ENCODE measurements at places on chromosomes 7 and 10.
A peak's percentile ranks its signal among the peaks of the same experiment; 100 is the strongest.

- no peak for DNase-seq
These were observed 6.9 kb downstream of the LRMDA start for GRCh38 chr10:75438275-75438674.

GRCh38 chr10:69789164-69789576, 12.5 kb upstream of the COL13A1 start:
- no peak for DNase-seq

- DNase-seq, result no peak
These were observed 11.9 kb downstream of the CPXM2 start for GRCh38 chr10:123879606-123880257.

GRCh38 chr7:29449569-29450260, 113.9 kb upstream of the PRR15 start:
- DNase-seq, result no peak

- DNase-seq, result no peak
These were observed 31.9 kb downstream of the NUP42 start for GRCh38 chr7:23213755-23214154.

DNA sequence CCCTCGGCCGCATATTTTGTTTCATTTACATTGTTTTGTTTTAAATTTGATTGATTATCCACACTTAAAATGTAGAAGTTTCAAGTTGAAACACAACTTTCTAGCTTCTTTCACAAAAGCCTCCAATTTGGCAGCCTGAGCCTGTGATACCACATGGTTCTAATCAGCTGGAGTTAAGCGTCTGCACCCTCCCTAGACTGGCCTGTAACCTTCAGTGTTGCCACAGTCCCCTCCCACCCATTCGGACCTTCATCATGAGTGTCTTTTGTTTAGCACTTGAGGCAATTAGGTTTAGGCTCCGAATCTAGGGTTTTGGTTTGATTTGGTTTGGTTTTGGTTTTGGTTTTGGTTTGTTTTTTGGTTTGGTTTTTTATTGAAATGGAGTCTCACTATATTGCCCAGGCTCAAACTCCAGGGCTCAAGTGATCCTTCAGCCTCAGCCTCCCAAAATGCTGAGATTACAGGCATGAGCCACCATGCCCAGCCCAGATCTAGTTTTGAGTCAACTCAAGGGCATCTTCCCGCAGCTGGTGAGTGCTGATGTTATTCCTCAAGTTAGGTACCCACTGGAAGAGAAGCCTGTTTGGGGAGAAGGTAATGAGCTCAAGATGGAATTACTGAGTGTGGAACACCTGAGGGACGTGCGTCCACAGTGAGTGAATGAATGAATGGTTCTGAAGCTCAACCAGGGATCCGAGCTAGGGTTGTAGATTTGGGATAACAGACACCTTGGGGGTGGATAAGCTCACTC, 201.4 kb downstream of the HECW1 start:
- no peak for DNase-seq

- peak; percentile 28 for DNase-seq
These were observed 25.4 kb upstream of the USP6NL start for GRCh38 chr10:11636697-11637303.

DNA sequence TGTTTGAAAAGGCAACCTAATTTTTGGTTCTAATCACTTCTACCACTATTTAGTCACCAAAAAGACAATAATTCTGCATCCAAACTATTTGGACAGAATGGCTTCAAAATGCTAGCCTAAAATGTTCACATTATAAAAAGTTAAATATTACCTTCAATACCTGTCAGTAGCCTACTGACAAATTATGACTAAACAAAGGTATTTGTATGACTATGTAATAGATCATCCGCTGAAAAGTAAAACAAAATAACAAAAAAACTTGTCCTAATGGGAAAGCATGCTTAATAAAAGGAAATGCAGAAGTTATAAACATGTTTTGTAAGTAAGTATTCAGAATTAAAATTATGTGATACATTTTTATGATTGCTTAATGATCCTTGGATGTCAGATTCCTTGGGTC, 36.6 kb downstream of the CD36 start:
- no peak for DNase-seq

- DNase-seq, result no peak
These were observed 3.0 kb downstream of the KEL start for GRCh38 chr7:142959202-142959601.

DNA sequence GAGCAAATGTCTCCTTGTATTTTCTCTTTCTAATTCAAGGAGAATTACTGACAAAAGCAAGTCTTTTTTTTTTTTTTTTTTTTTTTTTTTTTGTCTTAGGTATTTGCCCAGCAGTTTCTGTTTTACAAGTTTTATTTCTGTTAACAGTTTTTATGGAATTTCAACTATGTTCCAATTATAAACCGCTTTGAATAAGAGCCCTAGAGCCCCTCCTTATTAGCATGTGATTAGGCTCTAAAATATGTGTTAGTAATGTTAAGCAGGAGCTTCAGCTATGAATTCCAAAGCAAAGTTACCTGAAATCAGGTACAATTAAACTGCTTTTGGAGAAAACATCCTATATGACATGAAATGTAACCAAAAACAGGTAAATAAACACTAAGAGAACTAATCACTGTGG, 997.0 kb upstream of the POT1 start:
- no peak for DNase-seq

- no peak for DNase-seq
These were observed 150.2 kb downstream of the TCF7L2 start for GRCh38 chr10:113100281-113100680.

DNA sequence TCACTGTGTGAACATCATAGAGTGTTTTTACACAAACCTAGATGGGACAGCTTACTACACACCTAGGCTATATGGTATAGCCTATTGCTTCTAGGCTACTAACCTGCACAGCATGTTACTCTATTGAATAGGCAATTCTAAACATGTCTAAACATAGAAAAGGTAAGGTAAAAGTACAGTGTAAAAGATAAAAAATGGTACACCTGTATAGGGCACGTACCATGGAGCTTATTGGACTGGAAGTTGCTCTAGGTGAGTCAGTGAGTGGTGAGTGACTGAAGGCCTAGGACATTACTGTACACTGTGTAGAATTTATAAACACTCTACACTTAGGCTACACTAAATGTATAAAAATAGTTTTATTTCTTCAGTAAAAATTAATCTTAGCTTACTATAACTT, 182.0 kb upstream of the THSD7A start:
- no peak for DNase-seq

- no peak for DNase-seq
These were observed 10.6 kb upstream of the PLEKHA1 start for GRCh38 chr10:122363722-122364463.
